Neural crest cell (in vitro differentiated cells): ENCODE measurements at places on chromosomes 13 and 19.

GRCh38 chr19:2042485-2043250 is 8.4 kb downstream of the MKNK2 start:
- no peaks in the 10 kb centered on the region for H3K4me1 ChIP-seq
- H3K27me3 ChIP-seq: no peaks in the 10 kb centered on the region
- H3K27ac ChIP-seq: peak overlapping the region; percentile 43
- no peak overlapping the region for H3K4me3 ChIP-seq

- H3K27ac ChIP-seq: peak within 1 kb of the TSS; percentile 93
- peaks cover 37% of the 10 kb centered on the region for H3K27me3 ChIP-seq
- H3K4me1 ChIP-seq: peaks cover 16% of the 10 kb centered on the region
- H3K36me3 ChIP-seq: no peaks in the 10 kb centered on the region
Measured at GRCh38 chr13:43879755-43880181, at the start of gene LACC1. Gene LACC1, plus strand, starts transcription at chr13:43879904. Its CDS starts 1,082 bp downstream, at chr13:43880986.

DNA sequence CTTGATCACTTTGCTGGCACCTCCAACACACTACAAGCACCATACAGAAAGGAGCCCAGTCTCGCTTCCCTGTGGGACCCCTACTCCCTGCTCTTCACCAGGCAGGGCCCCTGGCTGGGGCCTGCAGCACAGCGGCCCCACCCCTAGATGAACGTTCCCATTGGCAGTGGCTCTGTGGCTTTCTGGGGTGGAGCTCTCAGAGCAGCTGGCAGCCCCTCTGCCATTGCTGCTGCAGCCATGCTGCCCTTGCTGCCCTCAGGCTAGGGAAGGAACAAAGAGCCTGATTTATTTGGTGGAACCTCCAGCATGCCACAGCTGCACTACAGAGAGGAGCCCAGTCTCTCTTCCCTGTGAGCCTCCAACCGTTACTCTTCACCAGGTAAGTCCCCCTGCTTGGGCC is 5.8 kb downstream of the SIGLEC6 start:
- H3K36me3 ChIP-seq: no peaks in the 10 kb centered on the region
- H3K4me1 ChIP-seq: no peaks in the 10 kb centered on the region
- DNase-seq: no peak
- H3K27me3 ChIP-seq: peaks cover 85% of the 10 kb centered on the region
- H3K4me3 ChIP-seq: no peak overlapping the region

GRCh38 chr13:99182439-99182838 is 18.2 kb upstream of the UBAC2 start:
- no peak overlapping the region for H3K27ac ChIP-seq
- H3K4me1 ChIP-seq: no peaks in the 10 kb centered on the region
- H3K27me3 ChIP-seq: peaks cover 2% of the 10 kb centered on the region

- H3K4me1 ChIP-seq: peaks cover 4% of the 10 kb centered on the region
- no peaks in the 10 kb centered on the region for H3K27me3 ChIP-seq
- no peak overlapping the region for H3K27ac ChIP-seq
- peaks cover under 1% of the 10 kb centered on the region for H3K36me3 ChIP-seq
Measured at GRCh38 chr19:45518469-45518826, 11.2 kb downstream of the VASP start.

DNA sequence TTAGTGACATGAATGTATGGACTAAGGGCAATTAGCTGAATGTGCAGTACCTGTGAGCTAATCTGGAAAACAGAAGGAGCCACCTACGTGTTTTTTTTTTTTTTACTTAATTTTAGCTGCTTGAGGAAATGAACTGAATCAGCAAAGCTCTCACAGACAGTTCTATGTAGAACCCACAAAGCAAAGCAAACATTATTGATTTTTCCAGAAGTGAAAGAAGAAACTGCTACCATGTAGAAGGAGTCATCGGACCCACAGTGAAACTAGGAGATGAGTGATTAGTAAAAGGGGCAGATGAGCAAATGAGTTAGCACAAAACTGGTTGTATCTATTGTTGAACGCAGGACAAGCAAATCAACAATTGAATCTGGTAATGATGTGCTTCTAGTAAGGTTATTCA is 94.1 kb upstream of the SLC7A1 start:
- no peak overlapping the region for H3K4me3 ChIP-seq
- H3K36me3 ChIP-seq: no peaks in the 10 kb centered on the region
- no peak overlapping the region for H3K27ac ChIP-seq
- H3K4me1 ChIP-seq: no peaks in the 10 kb centered on the region
- no peaks in the 10 kb centered on the region for H3K27me3 ChIP-seq
- no peak for DNase-seq

GRCh38 chr19:21835429-21835809 is 563 bp downstream of the ZNF43 start:
- peak overlapping the region; percentile 99 for H3K4me3 ChIP-seq
- H3K36me3 ChIP-seq: peaks cover 66% of the 10 kb centered on the region
- peaks cover 22% of the 10 kb centered on the region for H3K4me1 ChIP-seq
- H3K27ac ChIP-seq: peak overlapping the region; percentile 100
- H3K27me3 ChIP-seq: peaks cover 25% of the 10 kb centered on the region
